GM12865 (cell line): ENCODE measurements at places on chromosomes 2 and 18.
A peak's percentile ranks its signal among the peaks of the same experiment; 100 is the strongest.

DNA sequence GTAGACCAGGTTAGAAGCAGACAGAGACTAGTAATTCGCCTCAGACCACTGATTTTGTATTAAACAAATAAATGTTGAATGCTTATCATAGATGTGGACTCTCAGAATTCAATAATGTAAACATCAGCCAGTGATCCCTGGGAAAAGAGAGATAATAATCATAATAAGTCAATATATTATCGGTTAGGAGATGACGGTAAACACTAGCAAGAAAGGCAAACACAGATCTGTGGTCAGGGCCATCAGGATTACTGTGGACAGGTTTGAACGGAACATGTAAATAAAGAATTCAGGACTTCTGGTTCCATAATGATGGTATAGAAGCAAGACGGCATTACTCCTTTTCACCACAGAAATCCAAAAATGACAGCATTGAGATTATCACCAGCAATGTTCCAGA, 861.6 kb downstream of the CBLN2 start:
- no peak for DNase-seq

- DNase-seq = no peak
These were observed 19.1 kb downstream of the COL3A1 start for GRCh38 chr2:188993247-188993646.

- no peak for DNase-seq
These were observed 36.2 kb downstream of the USP40 start for GRCh38 chr2:233530381-233530780.

- DNase-seq = peak; percentile 12
These were observed 96.8 kb upstream of the TRIB2 start for GRCh38 chr2:12619975-12620374.

DNA sequence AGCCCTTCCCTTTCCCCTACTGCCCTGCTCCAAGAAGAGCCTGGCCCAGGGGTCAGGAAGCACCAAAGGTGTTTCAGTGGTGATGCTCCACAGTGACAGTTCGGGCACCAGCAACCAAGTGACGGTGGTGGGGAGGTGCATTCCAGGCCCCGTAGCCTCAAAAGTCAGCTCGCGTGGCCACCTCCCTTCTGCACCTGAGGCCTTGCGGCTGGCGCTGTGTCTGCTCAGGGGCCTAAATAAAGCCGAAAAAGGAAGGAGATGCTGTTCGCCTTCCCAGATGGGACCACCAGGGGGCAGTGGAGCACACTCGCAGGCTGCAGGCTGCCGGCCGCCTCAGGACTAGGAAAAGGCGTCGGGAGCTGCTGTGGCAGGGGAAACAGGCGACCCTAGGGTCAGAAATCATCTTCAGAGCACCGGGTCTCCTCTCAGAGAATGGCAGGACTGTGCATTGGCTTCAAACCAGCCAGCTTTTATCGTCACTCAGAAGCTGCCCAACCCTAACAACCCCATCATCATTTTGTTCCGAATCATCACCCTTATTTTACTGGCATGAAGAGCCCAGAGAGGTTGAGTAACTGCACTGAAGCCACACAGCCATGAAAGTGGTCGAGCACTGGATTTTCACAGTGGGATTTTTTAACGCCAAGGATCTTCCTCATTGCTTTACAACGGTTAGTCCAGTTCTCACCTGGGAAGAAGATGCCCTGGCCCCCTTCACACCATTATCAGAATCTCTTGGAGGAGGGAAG, 213.0 kb upstream of the CELF4 start:
- DNase-seq = peak; percentile 53

GRCh38 chr2:183542606-183543005, 418.4 kb downstream of the NUP35 start:
- no peak for DNase-seq

- DNase-seq = no peak
These were observed 101.7 kb downstream of the COBLL1 start for GRCh38 chr2:164739966-164740365.

GRCh38 chr18:432791-433190, 67.7 kb downstream of the COLEC12 start:
- no peak for DNase-seq

DNA sequence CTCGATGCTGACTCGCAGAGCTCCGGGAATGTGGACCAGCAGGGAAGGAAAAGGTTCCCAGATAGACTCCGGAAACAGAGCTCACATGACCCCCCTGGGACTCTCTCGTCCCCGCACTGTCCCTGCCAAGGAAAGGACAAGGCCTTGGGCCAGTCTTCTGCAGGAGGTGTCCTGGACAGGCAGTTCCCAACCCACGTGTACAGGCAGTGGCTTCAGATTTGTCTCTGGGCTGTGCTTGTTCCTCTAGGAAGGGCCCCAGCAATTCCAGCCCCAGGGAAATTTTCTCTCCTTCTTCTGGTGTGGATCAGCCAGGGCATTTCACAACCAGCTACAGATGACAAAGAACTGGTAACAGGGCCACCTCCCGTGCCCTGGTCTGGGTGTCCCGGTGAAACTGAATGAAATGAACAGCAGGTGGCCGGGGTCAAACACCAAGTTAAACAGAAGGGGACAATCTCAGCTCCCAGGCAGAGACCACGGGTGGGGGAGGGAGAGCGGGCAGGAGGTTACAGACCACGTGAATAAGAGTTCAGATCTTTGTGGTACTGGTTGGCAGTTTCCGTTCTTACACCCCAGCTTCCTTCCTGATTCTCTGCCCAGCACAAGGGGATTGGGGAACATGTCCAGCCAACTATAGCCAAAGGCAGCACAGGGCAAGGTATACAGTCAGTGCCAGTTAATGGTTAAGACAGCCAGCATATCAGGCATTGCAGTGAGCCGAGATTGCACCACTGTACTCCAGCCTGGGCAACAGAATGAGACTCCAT, 52.2 kb upstream of the CAB39 start:
- peak; percentile 86 for DNase-seq

DNA sequence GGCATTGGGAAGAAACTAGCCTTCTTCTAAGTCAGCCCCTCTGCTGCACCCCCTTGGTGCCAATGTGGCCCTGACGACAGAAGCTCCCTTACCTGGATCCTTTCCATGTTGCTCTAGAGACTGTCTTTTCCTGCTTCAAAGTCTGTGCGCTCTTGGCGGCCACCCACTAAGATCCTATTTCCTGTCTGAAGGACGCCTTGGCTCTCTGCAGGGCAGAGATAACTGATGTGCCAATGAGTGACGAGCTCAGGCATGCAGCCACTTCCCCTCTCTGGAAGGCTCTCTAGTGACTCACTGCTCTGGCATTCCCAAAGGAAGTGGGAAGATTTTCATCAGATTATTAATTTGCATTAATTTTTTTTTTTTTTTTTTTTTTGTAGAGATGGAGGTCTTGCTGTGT, 273.5 kb downstream of the CDH20 start:
- DNase-seq = no peak

DNA sequence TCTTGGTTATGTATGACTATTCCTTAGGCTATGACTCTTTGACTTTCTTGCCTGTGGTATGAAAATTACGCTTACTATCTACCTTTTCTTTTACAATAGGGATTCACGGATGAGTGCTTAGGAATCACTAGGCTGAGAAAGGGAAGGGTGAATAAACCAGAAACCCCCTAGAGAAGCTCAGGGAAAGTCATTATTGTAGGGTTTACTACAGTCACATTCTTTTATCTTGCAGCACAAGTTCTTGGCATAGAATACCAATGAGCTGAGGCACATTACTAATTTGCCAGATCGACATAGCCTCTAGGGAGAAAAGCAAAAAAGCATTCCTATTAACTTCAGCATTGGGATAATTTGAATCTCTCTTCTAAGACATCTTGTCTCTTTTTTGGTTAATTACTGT, 103.3 kb downstream of the ST6GAL2 start:
- DNase-seq = no peak

DNA sequence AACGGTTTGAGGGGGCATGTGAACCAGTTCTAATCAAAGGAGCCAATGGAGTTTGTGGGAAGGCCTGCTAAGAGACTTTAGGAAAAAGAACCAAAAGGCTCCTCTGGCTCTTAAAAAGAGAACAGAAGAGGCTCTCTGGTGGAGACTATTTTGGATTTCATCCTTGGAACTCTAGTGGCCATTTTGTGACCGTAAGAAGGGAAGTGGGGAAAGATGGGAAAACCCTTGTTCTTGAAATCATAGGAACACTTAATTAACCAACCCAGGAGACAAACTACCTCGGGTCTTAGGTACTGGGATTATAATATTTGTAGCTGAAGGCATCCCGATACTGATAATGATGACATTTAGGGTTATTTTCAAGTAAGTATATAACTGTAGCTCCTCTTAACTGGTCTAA, 125.3 kb upstream of the SP3 start:
- DNase-seq = no peak

- DNase-seq = peak; percentile 43
These were observed 928.5 kb upstream of the CELF4 start for GRCh38 chr18:38494065-38494464.

- no peak for DNase-seq
These were observed 16.9 kb downstream of the SH2D6 start for GRCh38 chr2:85435220-85435958.

GRCh38 chr2:39849064-39849463, 70.0 kb upstream of the THUMPD2 start:
- DNase-seq = no peak

DNA sequence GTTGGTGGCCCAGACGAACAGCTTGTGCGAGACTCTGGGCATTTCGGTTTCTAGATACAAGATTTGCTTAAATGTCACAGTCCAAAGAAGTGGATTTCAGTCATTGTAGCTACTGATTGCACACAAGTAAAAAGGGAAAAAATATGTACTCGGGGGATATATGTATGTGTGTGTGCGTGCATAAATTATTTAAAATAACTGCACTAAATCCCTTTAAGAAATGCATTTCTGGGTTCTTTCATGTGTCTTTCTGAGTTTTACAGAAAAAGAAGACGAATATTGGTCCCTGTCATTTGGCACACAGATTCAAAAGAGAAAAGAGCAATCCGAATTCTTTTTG, 2.1 kb upstream of the EPHA4 start:
- no peak for DNase-seq

DNA sequence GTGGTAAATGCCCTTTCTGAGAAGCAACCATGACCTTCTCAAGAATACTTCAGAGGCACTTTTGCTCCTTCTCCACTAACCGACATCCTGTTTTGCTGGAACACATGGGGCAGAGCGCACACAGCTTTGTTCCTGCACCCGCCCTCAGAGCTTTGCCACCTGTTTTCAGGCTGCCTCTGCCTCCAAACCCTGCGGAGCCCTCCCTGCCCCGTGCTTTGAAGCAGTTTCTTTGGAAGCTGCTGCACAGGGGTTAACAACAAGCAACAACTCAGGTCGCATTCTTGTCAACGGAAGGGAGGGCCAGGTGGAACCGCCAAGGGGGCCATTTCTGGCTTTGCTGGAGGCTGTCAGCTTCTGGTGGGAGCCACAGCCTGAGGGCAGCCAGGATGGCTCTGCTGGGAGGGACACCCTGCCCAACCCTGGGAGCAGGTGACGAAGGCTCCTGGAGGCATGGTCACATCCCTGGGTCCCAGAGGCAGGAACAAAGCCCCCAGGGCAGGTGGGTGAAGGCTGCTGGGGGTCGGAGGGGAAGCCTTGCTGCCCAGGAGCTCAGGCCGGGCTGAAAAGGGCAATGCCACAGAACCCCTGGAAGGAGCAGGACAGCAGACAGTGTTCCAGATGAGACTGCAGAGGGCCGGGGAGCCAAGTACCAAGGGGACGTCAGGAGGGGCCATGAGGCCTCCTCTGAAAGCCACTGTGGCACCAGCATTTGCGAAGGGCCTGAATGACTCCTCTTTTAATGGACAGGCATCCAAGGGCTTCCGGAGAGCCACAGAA, 46.8 kb downstream of the MRPS5 start:
- peak; percentile 63 for DNase-seq

DNA sequence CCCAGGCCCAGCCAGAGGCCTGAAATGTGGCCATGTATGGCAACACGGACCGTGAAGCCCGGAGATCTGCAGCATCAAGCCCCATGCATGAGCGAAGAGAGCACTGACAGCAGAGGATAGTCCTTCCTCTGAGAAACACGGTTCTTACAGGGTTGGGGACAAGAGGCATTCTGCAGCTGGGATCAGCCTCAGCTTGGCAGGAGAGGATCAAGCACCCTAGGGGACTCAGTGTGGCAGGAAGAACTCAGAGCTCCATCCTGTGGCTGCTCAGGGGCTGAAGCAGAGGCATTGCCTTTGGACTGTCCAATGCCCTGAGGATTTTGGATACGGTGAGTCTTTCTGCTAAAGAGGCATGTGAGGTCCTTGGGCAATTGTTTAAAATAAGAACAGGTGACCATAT, 368.7 kb downstream of the ZNF516 start:
- no peak for DNase-seq

GRCh38 chr18:52394602-52395001, 54.6 kb downstream of the DCC start:
- DNase-seq = peak; percentile 71

GRCh38 chr18:13371689-13372418, 153.3 kb downstream of the LDLRAD4 start:
- DNase-seq = no peak

- DNase-seq = peak; percentile 4
These were observed 32.8 kb downstream of the AOX1 start for GRCh38 chr2:200618590-200619021.
